Stimulated activated CD8-positive, alpha-beta memory T cell treated with anti-CD3 and anti-CD28 coated beads, Interleukin-4, amount 100 ng/mL, for 1 hour (primary cell): ENCODE measurements at places on chromosomes 6 and 20.

DNA sequence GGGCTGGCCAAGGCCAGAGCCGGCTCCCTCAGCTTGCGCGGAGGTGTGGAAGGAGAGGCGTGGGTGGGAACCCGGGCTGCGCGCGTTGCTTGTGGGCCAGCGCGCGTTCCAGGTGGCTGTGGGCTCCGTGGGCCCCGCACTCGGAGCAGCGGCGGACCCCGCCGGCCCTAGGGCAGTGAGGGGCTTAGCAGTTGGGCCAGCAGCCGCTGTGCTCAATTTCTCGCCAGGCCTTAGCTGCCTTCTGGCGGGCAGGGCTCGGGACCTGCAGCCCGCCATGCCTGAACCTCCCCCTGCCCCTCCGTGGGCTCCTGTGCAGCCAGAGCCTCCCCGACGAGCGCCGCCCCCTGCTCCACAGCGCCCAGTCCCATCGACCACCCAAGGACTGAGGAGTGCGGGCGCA lies 108.4 kb downstream of the GMPR start:
- DNase-seq: no peak

GRCh38 chr6:64831680-64832079 lies 875.3 kb downstream of the EYS start:
- no peak for DNase-seq

DNA sequence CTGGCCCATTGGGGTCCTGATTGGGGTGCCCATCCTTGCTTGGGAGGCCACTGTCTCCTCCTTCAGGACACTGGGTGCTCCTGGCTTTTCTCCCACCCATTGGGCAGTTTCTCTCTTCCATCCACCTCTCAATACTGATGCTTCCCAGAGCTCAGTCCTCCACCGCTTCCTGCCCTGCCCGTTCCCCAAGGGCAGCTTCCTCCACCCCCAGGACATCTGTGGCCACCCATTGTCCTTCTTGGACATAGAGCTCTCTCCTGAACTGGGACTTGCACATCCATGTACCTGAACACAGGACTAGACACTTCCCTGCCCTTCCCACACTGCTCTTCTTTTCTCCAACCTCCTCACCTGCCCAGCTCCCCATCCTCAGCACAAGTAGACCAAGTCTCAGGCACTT lies 69.4 kb upstream of the NNAT start:
- no peak for DNase-seq

DNA sequence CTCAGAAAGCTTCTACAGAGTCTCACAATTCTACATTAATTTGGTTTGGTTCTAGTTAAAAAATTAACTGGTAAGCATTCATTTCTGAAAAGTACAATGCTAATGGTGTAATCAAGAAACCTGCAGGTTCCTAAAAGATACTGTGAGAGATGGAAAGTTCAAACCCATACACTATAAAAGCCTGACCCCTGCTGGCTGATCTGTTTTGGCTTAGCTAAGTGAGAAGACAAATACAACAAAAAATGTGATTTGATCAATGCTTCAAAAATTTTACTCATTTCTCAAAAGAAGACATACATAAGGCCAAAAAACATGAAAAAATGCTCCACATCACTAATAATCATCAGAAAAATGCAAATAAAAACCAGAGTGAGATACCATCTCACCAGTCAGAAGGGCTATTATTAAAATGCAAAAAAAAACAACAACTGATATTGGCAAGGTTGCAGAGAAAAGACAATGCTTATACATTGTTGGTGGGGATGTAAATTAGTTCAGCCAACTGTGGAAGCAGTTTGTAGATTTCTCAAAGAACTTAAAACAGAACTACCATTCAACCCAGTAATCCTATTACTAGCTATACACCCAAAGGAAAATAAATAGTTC lies 102.8 kb downstream of the MOXD1 start:
- no peak for DNase-seq

- no peak for DNase-seq
Measured at GRCh38 chr6:14516956-14517355, 399.4 kb downstream of the CD83 start.

DNA sequence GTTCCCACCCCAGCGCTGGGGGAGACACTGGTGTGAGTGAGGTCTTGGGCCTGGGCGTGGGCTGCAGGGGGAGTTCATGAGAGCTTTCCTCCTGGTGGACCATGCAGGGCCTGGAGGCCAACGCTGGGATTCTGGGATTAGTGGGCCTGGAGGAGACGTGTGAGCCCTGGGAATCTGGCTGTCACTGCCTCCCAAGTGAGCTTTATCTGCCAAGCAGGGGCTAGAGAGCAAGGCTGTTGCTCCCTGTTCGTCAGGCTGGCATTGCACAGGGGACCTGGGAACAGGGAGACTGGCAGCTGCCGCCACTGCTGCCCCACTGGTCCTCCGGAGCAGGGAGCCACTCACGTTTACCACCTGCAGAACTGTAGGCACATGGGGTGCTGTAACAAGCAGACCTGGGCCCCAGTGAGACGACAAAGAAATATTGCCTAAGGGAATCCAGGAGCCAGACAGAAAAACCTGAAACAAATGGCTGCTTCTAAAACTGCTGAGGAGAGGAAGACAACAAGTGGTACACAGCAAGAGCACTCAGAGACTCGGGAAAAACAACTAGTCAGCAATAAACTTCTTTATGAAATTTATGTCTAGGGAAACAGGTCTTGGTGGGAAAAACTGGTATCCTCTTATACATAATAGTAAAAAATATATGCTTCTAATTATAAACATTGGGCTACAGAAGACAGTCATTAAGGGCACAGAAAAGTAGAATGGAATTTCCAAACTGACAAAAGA lies 45.2 kb downstream of the PPP1R3G start:
- DNase-seq: no peak

DNA sequence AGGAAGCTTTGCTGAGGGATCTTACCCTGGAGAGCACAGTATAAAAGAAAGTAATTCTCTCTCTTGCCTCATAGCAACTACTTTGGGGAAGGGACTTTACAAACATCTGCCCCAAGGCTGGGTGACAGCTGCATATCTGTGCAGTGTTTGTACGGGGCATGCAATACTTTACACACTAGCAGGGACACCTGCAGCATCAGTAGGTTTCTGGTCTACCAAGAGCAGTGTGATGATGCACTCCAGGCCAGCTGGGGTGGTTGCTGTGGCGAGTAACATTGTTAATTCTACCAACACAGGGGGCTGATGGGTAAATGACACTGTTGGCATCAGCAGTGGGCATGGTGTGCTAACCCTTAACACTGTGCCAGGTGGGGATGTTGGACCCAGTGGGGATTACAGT lies 48.0 kb downstream of the ADTRP start:
- DNase-seq: no peak

GRCh38 chr6:141989706-141989959 lies 143.1 kb upstream of the GJE1 start:
- no peak for DNase-seq

DNA sequence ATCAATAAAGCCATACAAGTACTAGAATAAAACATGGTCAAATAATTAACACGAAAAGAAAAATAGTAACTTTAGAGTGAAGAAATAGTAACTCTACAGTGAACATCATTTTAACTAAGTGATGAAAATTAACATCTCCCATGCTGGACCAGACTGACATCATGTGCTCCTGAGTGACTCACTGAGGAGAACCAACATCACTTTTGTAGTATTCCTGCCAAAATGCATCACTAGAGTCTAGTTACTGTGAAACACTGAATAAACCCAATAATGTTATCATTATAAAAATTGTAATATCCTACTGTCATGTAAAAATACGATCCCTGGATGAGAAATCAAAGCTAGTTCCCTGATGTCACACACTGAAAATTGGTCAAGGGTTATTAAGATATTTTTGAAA lies 361.3 kb downstream of the CD109 start:
- DNase-seq: no peak

- no peak for DNase-seq
Measured at GRCh38 chr6:39172377-39172757, 56.9 kb downstream of the KCNK5 start.

DNA sequence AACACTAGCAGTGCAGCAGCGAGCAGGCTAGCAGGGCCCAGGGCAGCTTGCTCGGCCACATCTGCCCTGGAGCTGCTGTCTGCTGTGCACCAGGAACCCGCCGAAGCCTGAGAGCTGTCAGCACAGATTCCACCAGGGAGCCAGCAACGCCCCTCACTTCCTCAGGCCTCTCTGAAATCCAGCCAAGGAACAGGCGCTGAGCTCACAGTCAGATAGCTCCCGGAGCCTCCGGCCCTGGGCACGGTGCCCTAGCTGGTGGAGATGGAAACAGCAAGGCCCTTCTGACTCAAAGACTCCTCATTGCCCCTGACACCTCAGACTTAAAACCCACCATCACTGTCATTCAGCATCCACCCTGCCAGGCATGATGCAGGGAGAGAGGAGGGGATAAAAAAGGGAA lies 839.4 kb downstream of the MAFB start:
- no peak for DNase-seq

DNA sequence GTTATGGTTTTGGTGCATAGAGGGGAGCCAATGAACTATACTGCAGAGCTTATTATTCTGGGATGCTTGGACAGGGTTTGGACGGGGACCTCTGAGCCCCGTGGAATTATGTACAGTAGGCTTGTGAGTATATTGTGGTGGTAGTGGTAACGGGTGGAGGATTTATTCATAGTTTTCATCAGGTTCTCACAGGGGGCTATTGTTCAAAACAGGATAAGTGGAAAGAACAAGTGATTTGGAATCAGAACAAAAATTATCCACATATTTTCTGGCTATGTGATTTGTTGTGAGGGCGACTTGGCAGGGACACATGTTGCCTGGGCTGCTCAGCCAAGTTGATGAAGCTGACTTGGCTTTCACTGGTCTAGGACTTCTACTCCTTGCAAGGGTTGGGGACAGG lies 64.6 kb upstream of the ELOVL5 start:
- no peak for DNase-seq

- DNase-seq: no peak
Measured at GRCh38 chr20:23765578-23765977, 14.8 kb upstream of the CST1 start.

DNA sequence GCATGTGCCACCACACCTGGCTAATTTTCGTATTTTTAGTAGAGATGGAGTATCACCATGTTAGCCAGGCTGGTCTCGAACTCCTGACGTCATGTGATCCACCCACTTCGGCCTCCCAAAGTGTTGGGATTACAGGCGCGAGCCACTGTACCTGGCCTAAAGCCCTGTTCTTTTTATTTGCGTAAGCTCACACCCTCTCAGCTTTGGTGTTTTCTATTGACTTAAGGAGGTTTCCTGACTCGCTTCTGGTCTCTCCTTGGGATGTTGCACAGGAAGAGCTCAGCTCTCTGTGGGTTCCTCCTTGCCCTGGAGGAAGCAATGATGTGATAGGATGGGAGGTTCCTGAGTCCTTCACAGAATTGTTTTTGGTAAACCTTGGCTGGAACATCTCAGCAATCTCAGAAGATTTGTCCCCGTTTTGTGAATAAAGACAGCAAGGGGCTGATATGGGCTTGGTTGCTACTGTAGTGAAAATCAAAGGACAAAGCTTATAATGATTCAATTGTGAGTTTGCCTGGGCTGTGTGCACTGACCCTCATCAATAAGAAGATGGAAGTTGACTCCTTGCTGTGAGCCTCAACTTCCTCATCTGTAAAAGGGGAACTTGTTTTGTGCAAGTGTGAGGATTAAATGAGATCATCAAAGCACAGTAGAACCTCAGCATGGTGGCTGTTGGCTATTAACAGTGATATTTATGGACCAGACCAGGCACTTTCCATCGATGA lies 27.0 kb downstream of the TOX2 start:
- no peak for DNase-seq

DNA sequence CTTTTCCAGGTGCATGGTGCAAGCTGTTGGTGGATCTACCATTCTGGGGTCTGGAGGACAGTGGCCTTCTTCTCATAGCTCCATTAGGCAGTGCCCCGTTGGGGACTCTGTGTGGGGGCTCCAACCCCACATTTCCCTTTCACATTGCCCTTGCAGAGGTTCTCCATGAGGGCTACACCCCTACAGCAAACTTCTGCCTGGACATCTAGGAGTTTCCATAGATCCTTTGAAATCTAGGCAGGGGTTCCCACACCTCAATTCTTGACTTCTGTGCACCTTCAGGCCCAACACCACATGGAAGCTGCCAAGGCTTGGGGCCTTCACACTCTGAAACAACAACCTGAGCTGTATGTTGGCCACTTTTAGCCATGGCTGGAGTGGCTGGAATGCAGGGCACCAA lies 282.8 kb upstream of the SASH1 start:
- no peak for DNase-seq

DNA sequence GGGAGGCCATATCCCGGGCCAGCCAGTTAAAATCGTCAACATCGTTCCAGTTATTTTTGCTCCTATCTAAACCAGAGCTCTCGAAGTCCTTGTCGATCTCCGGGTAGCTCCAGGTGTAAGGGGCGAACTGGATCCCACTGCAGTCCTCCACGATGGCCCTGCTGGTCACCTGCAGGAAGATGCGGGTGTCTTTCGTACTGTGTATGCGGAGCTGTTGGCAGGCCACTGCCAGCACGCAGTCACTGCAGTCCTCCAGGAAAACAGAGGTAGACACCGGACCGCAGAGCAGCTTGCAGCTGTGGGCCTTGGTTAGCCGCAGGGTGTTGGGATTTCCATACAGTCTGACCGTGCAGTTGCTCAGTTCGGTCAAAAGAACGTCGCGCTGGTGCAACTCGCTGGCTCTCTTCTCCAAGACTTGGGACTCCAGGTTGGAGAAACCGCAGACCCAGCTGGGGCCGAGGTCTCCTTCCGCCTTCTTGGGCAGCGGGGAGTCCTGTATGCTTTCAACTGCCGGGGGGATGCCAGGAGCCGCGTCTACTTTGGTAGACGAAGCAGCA lies 742 bp downstream of the TBCC start:
- no peak for DNase-seq

GRCh38 chr6:34586327-34587040 lies 30.4 kb upstream of the SPDEF start:
- DNase-seq: no peak

DNA sequence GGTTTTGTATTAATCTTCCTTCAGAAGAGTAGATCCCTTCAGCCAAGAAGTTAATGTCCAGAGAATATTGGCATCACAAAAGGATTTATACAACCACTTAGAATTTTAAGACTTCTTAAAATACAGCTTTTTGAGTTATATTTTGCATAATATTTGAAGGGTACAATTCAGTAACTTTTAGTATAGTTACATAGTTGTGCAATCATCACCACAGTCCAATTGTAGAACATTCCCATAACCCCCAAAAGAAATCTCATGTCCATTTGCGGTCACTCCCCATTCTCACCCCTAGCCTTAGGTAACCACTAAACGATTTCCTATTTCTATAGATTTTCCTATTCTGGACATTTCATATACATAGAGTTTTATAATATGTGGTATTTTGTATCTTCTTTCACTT lies 126.4 kb downstream of the MAP3K4 start:
- DNase-seq: no peak

DNA sequence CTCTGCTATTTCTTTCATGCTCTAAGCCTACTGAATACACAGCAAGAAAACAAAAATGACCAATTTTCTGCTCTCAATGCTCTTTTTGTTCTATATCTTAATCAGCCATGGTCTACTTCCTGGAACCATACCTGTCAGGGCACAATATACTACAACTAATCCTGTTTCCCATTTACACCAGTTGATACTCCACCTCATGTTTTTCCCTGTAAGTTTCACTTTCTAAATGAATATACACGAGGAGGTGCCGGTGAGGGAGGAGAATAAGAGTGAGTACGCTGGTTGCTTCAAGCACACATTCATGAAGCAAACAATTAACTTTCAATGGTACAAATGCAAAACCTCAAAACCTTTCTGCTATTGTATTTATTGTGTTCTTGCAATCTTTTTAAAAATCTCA lies 443.1 kb upstream of the ID4 start:
- no peak for DNase-seq
